ENCODE measurements at places on chromosomes 16 and 17.

DNA sequence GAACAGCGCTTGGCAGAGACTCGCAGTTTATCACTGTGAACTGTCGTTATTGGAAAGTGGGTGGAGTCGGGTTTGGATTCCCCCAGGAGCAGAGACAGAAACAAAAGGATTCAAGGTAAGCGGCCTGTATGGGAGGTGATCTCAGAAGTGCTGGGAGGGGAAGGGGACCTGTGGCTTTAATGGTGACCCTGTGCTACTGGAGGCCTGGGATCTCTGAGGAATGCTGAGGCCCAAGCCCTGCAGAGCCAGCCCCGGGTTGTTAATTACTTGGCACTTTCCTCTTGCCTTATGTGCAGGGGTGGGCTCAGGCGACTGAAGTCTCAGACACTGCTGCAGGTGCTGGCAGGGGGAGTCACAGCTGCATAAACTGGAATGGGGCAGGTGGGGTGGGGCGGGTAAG, 27.4 kb downstream of the IRF8 start:
- DNase-seq = no peak

DNA sequence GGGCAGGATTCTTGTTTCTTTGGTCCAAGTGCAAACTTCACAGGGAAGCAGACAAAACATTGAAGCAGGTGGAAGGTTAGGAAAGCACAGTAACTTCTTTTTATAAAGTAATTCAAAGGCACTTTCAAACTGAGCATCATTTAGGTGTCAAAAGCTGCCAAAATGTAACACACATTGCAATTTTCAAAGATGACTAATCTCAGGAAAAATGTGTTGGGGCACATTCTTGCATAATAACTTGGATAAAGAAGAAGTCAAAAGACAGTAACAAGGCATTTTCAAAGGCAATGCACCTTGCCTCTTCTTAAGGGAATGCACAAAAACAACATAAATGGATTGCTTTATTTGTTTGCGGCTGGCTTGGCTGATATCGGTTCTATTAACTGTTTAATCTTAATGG, 3.6 kb downstream of the KCNJ2 start:
- no peak for DNase-seq

DNA sequence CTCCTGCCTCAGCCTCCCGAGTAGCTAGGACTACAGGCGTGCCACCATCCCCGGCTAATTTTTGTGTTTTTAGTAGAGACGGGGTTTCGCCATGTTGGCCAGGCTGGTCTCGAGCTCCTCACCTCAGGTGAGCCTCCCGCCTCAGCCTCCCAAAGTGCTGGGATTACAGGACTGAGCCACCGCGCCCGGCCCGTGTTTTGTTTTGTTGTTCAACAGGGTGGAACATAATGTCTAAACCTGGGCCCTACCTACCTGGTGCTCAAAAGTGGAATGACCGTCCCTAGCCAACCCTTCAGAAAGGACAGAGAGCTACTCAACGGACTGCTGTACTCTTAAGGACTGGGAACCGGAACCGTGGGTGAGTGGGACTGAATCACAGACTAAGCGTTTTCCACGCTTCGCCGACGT, 772 bp upstream of the KIF22 start:
- DNase-seq = no peak

DNA sequence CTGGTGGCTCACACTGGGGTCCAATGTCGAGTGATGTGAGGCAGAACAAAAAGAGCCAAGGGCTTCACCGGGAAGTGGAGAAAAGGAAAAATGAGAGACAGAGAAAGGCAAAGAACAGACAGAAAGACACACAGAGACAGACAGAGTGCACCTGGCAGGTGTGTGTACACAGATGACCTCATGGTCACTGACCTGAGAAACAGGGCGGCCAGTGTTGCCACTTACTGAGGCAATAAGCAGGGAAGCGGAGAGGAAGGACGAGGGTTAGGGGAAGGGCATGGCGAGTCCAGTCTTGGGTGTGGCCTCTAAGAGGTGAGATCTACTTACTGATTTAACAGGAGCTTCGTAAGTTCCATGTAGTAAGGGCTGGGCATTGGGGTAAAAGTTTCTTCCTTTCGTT, 7.5 kb downstream of the GINS2 start:
- no peak for DNase-seq

DNA sequence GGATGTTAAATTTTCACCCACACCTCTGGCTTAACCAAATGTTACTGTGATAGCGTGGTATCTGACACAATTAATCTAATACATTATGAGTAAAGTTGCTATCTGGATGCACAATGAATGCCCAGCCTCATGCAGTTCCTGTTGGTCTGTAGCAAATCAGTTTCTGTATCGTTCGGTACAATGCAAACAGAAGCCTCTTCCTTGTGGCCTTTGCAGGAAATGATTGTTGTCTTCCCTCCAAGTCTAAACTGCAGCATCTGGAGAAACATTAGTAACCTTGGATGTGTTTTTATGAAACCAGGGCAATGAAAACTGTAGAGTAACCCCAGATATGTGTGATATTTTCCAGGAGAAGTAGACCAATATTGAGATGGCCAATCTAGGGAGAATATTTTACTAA, 46.8 kb downstream of the CYB561 start:
- no peak for DNase-seq

- no peak for DNase-seq
Observed at GRCh38 chr17:12726131-12726530, 60.4 kb downstream of the MYOCD start.

DNA sequence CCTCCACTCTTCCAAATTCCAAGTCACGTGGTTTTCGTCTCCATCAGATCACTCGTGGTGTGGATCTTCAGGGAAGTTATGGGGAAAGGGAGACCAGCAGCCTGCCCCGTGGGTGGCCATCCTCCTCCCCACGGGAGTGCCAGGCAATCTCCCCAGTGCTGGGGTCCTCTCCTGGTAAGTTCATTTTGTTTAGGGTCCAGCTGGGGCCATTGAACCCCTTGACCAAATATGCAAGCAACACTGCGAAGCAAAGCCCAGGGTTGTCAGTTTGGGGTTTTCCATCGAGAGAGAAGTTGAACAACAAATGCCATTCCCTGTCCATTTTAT, 4.1 kb upstream of the LCMT1 start:
- no peak for DNase-seq

- no peak for DNase-seq
Observed at GRCh38 chr17:20210614-20211013, 201.5 kb downstream of the SPECC1 start.

- no peak for DNase-seq
Observed at GRCh38 chr17:43349142-43349541, 49.7 kb upstream of the ARL4D start.

DNA sequence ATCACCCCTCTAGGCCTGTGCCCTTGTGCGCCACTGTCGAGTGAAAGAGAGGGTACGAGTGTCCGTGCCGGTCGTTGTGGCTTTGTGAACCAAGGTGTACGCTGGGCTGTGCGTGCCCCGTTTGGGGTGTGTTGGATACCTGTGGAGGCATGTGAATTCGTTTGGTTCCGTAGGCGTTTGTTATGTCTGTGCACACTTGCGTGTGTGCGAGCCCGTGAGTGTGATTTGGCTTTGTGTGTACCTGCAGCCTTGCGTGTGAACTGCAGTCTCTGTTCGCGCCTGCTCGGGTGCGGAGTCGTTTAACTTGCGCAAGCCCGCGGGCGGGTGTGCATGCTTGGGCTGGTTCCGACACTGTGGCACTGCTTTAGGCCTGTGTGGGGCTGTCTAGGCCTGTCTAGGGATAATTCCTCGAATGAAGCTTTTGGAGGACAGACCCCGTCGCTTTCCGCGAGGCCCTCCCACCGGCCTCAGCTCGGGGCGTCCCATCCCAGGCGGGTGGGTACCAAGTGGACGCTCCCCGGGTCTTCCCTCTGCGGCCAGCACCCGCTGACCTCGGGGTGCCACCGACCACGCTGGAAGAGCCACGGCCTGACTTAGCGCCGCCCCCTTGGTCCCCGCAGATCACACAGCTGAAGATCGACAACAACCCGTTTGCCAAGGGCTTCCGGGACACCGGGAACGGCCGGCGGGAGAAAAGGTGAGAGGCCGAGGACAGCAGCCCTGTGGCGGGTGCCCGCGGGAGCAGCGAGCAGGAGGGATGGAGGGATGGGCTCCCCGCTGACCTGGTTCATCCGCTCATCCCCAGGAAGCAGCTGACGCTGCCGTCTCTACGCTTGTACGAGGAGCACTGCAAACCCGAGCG, 4.4 kb downstream of the TBX2 start:
- peak; percentile 16 for DNase-seq

- DNase-seq = no peak
Observed at GRCh38 chr17:45258981-45259380, 2.9 kb downstream of the SPATA32 start.

GRCh38 chr17:34257299-34257985, 2.4 kb downstream of the CCL2 start:
- DNase-seq = no peak

- no peak for DNase-seq
Observed at GRCh38 chr17:22102177-22102576, 409.9 kb downstream of the KCNJ18 start.

DNA sequence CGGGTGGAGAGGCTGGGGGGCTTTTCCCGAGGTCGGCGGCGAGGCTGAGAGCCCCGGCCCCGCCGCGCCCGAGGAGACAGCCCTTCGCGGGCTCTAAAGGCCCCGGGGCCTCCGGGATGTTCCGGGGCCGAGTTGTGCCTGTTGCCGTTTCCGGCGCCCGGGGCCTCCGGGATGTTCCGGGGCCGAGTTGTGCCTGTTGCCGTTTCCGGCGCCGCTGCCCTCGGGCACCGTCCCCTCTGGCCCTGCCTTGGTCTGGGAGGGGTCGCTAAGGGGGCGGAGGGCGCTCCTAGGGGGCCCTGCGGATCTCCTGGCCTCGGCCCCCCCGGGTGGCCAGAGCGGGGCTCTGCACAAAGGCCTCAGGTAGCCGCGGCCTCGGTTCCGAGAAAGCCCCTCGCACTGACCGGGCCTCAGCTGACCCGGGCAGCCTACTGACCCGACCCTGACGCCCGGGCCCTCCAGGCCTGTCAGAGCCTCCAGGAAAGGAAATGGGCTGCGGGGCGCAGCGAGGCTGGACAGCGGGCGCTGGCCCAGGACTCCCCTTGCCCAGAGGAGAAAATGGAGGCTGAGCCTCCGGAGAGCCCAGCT, 24.2 kb downstream of the ACTG1 start:
- no peak for DNase-seq

- no peak for DNase-seq
Observed at GRCh38 chr16:17835118-17835876, 364.5 kb upstream of the XYLT1 start.

GRCh38 chr16:46746821-46747776, 1.0 kb downstream of the MYLK3 start:
- no peak for DNase-seq

GRCh38 chr17:3005696-3006095, 57.7 kb downstream of the OR1D5 start:
- DNase-seq = no peak

GRCh38 chr17:9256751-9257629, 235.7 kb downstream of the NTN1 start:
- no peak for DNase-seq

- DNase-seq = no peak
Observed at GRCh38 chr16:77238593-77238992, 39.4 kb downstream of the SYCE1L start.

DNA sequence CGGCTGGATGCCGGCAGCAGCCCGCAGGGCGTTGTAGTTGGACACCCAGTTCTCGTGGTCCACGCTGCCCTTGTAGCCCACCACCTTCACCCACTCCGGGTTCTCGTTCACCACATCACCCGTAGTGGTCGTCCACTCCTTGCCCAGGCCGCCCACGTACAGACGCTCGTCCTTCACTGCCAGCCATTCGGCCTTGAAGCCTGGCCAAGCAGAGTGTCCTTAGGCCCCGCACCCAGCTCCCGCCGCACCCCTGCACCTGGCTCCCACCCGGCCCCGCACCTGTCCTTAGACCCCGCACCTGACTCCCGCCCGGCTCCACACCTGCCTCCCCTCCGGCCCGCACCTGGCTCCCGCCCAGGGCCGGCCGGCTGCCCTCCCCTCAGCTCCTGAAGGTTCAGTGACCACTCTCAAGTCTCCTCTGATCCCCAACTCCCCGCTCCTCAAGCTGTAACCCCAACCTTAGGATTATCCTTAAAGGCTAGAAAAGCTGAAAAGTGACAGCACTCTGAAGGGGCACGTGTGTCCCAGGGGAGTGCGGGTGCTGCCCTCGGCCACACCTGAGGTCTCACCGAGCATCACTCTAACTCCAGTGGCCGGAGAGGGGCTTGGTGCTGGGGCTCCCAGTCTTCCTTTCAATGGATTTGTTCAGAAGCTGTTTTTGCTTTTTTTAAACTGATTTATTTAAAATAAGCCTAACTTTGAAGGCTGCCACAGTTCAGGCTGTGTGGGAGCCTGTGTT, 14.4 kb downstream of the CANT1 start:
- DNase-seq = no peak

DNA sequence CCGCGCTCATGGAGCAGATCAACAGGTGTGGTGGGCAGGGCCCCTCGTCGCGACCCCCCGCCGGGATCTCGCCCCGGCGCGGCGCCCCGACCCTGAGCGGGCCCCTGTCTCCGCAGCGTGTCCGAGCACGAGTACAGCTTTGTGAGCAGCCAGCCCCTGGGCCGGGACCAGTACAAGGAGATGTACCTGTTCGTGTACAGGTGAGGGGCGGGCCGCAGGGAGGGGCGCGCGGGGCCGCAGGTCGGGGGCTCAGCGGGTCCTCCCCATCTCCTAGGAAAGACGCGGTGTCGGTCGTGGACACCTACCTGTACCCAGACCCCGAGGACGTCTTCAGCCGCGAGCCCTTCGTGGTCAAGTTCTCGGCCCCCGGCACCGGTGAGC, 848 bp downstream of the DNASE1L2 start:
- no peak for DNase-seq

DNA sequence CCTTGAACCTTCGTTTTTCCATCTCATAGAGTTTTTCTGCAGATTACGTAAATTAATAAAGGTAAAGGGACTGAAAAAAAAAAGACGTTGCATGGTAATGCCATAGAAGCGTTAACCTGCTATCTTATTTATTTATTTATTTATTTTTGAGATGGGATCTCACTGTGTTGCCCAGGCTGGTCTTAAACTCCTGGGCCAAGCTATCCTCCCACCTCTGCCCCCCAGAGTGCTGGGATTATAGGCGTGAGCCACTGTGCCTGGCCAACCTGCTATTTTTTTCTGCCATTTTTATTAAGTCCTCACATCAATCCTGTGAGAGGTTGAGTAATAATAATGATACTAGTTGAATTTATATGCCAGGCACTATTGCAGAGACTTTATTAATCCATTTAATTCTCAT, 7.9 kb downstream of the MSI2 start:
- no peak for DNase-seq

- DNase-seq = no peak
Observed at GRCh38 chr17:7712111-7712771, 5.3 kb upstream of the DNAH2 start.

DNA sequence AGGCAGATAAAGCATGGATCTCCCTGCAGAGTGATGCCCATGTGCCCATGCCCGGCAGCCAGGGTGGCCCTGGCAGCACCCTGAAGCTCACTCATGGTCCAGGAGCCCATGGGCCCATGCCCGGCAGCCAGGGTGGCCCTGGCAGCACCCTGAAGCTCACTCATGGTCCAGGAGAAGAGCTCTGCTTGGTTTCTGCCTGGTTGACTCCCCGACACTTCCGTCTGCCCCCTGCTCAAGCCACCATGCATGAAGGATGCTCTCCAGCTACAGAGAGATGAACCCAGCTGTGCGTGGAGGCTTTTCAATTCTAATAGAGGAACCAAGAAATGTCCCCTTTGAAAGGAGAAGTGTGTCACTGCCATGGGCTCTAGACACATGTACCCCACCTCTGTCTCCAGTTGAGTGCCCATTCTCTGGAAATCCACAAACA, 8.7 kb downstream of the CCL17 start:
- no peak for DNase-seq

- no peak for DNase-seq
Observed at GRCh38 chr17:15278924-15279477, 13.9 kb upstream of the PMP22 start.

Data from CD4-positive, alpha-beta T cell treated with Interleukin-10 for 1 hour (primary cell).